Bronchial epithelial cell (primary cell): ENCODE measurements at places on chromosomes 16 and 17. TPM values are rescaled to one million over a fixed set of nuclear protein-coding genes. Genes with fewer than 3 reads are reported as not detected.

ZDHHC1 gene
- total RNA-seq, result 1.8 and 4.1 TPM in 2 replicates

NPIPB2 gene
- total RNA-seq, result 3.2 and 4.5 TPM in 2 replicates

GNAO1 gene
- under 0.01 TPM in 1 of 2 replicates, not detected in the other for total RNA-seq

KRTAP1-1 gene
- total RNA-seq, result not detected in 2 replicates

RPL19 gene
- 2,288 and 3,067 TPM in 2 replicates for total RNA-seq

PTX4 gene
- total RNA-seq, result under 0.01 TPM in 1 of 2 replicates, not detected in the other
